ENCODE measurements at places on chromosomes 7 and 10. TPM values are rescaled to one million over a fixed set of nuclear protein-coding genes. Genes with fewer than 3 reads are reported as not detected.

GRCh38 chr7:150964593-150965111 lies 13.5 kb downstream of the KCNH2 start:
- DNase-seq: no peak

GRCh38 chr10:79089632-79090031 lies 20.9 kb downstream of the ZMIZ1 start:
- DNase-seq: no peak

DNA sequence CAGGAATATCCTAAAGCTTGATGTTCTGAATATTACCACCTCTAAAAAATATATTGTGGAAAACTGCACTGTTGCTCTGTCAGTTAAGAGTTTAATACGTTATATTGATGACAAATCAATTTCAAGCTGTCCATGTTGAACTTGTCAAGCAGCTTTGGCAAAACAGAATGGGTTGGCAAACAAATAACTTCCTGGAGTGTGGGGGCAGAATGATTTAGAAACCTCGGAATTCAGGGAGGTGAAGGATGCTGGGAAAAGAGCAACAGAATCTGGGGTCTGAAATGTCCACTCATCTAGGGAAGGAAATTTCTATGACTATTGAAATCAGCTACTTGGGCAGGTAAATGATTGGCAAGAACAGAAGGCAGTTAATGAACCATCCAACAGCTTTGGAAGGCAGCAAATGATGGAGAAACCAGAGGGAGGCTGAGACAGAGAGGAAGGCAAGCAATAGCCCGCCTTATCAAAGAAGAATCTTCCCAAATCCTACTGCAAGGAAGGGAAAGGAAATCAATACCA lies 95.1 kb upstream of the PALS2 start:
- no peak for DNase-seq

DNA sequence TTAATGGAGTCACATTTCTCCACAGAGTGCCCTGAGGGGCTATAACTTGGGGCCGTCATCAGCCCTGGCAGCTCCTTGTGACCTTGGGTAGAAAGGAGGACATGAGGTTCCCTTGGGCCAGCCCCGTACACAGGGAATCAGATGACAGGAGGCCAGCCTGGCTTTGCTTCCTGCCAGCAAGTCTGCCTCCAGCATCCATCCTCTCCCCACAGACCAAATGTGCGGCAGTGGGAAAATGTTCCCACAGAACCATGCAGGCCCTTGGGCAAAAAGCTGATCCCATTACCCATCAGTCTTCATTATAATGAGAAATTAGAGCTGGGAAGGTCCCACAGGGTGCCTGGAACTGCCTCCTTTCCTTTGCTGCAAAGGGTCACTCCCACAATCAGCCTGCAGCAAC lies 908.3 kb downstream of the GRID1 start:
- no peak for DNase-seq

GRCh38 chr7:136247211-136247610 lies 270.1 kb upstream of the MTPN start:
- no peak for DNase-seq

DNA sequence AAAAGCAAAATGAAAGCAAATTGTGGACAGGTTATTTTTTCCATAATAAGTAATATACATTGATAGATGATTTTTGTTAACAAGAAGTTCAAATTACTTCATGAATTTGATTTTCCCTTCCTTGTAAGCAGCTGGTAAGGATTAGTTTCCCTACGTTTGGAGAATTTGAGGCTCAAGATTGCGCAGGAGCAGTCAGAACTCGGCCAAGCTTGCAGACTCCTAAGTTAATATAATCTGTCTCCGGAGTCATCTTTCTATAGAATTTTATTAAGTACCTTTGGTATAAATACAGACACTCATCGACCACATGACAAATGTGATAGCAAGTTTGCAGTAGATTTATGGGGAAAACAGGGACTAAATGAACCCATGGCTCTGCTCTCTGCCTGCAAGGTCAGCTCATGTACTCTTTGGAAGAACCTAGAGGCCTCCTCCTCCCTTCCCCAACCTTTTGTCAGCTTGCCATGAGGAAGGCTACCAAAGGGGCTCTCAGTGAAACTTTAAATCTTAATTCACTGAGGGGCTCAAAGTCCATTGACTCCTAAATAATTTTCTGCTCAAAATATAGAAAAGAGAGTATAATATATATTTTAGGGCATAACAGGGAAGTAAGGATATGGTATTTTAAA lies 89.2 kb upstream of the CTTNBP2 start:
- DNase-seq: no peak

- no peak for DNase-seq
Observed at GRCh38 chr7:112619343-112619742, 138.6 kb downstream of the LSMEM1 start.

DNA sequence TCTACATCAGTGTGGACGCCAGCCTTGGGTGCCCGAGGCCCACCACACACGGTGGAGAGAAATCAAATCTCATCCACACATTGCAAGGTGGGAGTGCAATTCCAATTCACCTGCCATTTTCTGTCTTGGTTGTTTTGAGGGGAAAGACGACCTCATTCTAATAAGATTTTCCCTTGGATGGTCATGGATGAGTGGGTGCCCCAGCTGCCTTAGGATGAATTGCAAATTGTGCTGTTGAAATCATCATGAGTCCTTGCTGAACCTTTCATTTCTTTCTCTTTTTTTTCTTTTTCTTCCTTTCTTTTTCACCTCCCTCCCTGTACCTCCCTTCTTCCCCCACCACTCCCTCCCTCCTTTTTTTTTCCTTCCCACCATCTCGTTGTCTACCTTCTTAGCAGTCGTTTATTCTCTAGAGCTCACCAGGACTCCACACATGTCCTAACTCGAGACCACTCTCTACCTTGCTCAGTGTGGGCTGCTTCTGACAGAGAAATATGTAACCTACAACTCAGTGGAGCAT lies 266.9 kb upstream of the NFE2L3 start:
- no peak for DNase-seq

DNA sequence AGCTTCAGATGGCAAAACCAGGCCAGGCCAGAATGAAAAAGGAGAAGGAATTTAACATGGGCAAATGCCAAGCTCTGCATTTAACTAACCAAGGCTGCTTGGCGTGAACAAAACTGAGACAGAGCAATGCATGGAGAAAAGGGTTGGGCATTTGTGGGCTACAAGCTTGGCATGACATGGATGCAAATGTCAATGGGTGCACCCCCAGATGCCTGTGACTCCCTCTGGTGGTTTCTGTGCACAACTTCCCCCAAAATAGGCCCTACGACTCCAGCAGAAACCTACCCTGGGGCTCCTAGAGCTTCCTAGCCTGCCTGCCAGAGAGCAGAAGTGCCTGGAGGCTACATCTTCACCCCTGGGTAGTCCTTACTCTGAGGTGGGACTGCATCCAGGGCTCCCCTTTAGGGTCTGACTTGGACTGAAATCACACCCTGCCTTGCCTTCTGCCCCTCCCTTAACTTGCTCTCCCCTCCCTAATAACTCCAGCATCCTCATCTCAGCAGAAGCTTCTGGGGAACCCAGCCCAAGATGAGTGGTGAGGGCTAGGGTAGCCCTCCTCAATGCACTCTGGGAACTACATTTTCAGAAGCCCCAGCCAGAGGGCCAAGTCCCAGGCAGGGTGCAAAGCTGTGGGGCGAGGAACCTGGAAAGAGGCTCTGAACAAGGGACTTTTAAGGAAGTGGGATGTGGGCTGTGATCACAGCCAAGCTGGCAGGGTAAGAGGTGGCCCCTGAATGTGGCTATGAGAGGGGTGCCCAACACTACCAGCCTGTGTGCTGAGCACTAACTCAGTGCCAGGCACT lies 11.3 kb downstream of the GPRIN2 start:
- no peak for DNase-seq

- DNase-seq: no peak
Observed at GRCh38 chr7:146366938-146367337, 250.3 kb downstream of the CNTNAP2 start.

- peak; percentile 88 for DNase-seq
Observed at GRCh38 chr10:3754727-3755439, 30.1 kb downstream of the KLF6 start.

DNA sequence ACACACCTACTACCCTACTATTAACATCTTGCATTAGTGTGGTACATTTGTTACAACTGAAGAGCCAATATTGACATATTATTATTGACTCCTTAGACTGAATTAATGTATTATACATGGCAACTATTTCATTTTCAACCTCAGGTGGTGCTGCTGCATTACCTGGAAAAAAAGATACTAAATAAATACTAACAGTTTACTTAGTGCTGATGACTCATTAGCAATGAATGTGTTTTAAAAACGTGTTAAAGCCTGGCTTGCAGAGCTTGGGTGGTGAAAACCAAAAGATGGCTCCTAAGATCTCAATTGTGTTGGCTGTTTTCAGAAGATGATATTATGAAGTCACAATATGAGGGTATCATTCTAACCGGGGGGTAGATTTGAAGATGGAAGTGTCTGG lies 34.8 kb downstream of the CFAP43 start:
- DNase-seq: no peak

GRCh38 chr10:85967594-85967993 lies 399.0 kb downstream of the GRID1 start:
- DNase-seq: no peak

- no peak for DNase-seq
Observed at GRCh38 chr7:127666602-127667001, 14.6 kb downstream of the SND1 start.

GRCh38 chr10:77422491-77423338 lies 214.9 kb downstream of the KCNMA1 start:
- no peak for DNase-seq

GRCh38 chr7:147412109-147412508 lies 1178.5 kb upstream of the C7orf33 start:
- DNase-seq: no peak

GRCh38 chr7:106220307-106220706 lies 64.5 kb downstream of the NAMPT start:
- no peak for DNase-seq

DNA sequence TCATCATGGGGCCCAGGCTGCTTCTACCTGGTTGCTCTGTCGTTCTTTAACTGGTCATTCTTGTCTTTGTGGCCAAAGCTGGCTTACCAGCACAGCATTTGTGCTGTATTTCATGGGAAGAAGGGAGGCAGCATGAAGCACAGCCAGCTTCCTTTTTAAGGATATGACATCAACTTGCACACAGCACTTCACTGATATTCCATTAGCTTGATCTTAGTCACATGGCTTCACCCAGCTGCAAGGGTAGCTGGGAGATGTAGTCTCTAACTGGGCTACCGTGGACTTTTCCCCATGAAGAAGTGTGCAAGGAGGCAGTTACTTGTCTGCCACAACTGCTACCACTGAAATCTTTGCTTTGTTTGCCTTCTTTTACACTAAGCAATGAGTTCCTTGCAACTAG lies 525.2 kb downstream of the LRMDA start:
- peak; percentile 15 for DNase-seq

DNA sequence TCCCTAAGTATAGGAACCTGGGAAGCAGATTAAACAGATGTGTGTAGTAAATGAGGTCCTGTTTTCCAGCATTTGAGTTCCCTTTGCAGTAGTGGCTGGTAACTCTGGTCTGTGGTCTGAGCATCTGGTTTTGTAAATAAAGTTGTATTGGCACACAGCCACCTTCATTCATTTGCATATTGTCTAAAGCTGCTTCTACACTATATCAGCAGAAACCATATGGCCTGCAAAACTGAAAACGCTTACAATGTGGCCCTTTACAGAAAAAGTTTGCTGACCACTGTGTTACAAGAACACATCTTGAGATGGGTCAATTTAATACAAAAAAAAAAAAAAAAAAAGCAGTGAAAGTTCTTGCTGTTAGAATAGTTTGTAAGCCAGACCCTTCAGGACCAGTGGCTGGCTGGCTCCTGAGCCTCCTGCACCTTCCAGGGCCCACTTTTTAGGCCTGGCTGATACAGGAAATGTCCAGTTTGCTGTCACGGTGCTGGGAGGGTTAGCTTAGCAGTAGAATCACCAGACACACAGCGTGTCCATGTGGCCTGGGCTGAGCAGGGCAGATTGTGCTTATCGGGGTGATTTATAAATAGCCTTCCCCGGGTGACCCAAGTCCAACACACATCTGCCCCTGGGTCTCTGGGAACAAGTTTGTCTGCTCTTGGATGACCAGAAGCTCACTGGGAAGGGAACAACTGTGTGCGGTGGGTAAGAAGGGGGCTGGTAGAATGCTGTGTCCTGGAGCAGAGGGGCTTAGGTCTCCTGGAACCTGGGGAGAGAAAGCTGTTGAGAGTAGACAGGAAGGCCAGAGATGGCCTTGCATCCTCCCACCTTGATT lies 1.4 kb downstream of the C10orf71 start:
- DNase-seq: no peak

DNA sequence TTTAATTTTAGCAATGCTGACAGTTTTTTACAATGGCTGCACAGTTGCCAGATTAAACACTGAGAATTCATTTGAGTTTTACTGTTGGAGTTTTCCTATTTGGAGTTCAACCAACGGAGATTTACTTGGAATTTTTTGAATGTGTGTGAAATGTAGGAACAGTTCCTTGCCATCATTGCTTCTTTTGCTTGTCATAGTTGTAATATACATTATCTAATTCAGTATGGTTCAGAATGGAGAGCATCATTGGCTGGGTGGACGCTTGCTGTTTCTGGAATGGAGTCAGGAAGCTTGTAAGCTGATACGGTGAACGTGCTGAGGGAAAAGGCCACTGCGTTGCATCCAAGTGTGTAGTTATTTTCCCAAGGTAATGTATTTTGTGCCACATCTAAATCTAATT lies 404.3 kb upstream of the KLF6 start:
- no peak for DNase-seq

- no peak for DNase-seq
Observed at GRCh38 chr7:102988631-102989560, 76.1 kb downstream of the LRRC17 start.

- DNase-seq: no peak
Observed at GRCh38 chr10:100377830-100378229, 30.8 kb downstream of the SCD start.

- DNase-seq: no peak
Observed at GRCh38 chr10:78393094-78393493, 359.4 kb downstream of the RPS24 start.

- DNase-seq: no peak
Observed at GRCh38 chr7:119392-120163, 72.8 kb upstream of the FAM20C start.

- no peak for DNase-seq
Observed at GRCh38 chr10:86506062-86506461, 15.5 kb downstream of the WAPL start.

Gene KLHDC10
- 28.5 TPM for total RNA-seq

Gene TDRD1
- 0.06 TPM for total RNA-seq

Gene C7orf57
- 0.91 TPM for total RNA-seq

Gene FLNC
- total RNA-seq: 67.5 TPM

Gene GJC3
- total RNA-seq: not detected

Gene TSPAN33
- 15.1 TPM for total RNA-seq

Gene C10orf105
- not detected for total RNA-seq

Gene METTL27
- total RNA-seq: 2.3 TPM

Gene SKIDA1
- 1.3 TPM for total RNA-seq

Gene RSPH10B
- total RNA-seq: 0.11 TPM

Gene NSUN6
- total RNA-seq: 13.5 TPM

Gene AVPI1
- 5.7 TPM for total RNA-seq

Gene HGF
- total RNA-seq: not detected

Gene INMT
- 0.06 TPM for total RNA-seq

Gene WAPL
- total RNA-seq: 31.1 TPM
